ENCODE measurements at places on chromosomes 1 and 21.

DNA sequence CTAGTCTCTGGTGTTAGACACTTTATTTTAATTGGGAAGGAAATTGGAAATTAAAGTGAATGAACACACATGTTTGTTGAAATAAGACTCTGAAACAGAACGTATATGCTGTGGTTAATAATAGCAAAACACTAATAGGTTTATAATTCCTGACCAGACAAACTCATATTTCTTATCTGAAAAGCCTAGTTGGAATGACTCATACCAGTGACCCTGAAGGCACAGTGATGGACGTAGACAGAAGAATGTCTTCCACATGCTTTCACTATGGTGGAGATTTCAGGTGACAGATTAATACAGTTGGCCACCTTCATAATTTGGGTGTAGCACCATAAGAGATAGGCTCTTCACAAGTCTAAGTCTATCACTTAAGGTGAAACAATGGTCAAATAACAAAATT is 83.0 kb upstream of the COL11A1 start:
- no peak for DNase-seq

DNA sequence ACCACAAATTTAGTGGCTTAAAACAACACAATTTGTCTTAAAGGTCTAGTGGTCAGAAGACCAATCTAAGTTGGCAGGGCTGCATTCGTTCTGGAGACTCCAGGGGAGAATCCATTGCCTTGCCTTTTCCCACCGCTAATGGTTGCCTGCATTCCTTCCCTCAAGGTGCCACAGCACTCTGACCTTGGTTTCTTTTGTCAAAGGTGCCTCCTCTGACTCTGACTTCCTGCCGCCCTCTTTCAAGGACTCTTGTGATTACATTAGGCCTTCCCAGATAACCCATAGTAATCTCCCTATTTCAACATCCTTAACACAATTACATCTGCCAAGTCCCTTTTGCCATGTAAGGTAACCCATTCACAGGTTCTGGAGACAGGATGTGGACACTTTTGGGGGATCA is 145.3 kb downstream of the S1PR1 start:
- no peak for DNase-seq

DNA sequence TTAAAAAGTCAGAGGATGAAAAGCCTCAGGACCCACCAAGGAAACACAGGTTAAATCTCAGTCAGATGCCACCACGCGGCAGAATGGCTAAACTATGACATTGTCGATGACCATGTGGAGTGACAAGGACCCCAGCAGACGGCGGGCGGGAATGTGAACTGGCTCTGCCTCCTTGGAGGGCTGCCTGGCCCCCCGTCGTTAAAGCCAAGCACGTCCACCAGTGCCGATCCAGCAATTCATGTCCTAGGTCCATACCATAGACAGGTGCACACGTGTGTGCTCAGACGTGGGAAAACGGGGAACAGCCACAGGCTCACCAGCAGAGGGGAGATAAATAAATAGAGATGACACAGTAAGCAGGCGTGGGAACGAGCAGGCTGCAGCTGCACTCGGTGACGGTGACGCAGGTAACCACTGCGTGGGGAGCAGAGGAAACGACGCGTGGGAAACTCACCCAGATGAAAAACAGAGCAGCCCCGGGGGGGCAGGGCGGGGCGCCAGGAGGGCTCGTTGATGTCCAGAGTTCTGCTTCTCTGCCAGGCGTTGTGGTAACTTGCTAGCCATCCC is 28.3 kb upstream of the PCBP3 start:
- DNase-seq = peak; percentile 92

DNA sequence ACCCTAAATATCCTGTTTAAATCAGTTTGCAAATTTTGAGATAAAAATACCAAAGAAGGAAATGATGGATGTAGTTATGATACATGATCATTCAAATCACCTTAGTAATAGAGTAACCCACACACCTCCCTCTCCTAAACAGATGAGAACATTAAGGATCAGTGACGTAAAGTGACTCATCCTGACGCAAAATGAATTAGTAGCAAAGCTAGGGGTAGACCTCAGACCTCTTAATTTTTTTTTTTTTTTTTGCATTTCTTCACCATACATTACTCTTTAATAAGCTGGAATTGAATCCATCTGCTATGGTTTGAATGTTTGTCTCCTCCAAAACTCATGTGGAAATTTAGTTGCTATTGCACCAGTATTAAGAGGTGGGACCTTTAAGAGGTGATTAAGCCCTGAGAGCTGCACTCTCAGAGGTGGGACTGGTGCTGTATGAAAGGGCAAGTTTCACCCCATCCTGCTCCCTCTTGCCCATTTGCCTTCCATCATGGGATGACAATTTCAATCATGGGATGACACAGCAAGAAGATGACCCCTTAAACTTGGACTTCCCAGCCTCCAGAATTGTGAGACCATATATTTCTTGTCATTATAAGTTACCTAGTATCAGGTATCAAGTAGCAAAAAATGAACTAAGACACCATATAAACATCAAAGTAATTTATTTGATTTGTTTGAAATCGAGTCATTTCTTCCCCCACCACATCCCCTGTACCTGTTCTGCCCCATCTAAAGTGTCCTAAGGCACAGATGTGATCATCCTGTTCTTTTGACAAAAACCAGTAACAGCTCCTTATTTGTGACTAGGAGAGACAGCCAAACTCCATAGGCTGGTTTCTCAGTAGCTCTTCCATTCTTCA is 114.6 kb upstream of the DUSP10 start:
- no peak for DNase-seq

DNA sequence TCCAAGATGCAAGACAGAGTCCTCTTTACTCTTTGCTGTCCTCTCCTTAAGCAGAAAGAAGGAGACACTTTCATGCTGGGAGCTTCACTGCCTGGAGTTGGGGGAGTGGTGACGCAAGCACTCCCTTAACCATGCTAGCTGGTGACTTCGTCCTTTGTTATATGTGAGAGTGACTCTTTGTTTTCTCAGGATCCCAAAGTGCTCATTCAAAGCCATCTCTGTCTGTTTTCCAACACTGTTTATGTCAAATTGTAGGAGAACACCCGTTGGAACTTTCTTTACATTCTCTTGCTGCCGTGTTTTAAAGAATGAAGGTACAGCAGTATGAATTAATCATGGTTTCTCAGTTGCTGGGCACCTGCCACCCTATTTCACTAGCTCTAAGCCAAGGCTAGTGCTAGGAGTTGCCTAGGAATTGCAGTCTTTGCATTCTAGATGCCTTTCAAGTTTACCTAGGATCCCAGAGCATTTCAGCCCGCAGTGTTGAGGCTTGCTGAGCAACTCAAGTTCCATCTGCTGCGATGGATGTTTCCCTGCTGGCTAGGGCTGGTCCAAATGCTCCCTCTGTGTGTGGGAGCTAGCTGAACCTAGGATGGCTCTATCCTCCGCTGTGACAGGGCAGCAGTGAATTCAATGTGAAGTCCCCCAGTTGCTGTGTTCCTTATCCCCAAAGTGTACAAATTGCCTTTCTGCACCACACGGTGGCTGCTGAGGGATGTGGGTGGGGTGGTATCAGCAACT is 82.6 kb upstream of the GPR52 start:
- DNase-seq = no peak

DNA sequence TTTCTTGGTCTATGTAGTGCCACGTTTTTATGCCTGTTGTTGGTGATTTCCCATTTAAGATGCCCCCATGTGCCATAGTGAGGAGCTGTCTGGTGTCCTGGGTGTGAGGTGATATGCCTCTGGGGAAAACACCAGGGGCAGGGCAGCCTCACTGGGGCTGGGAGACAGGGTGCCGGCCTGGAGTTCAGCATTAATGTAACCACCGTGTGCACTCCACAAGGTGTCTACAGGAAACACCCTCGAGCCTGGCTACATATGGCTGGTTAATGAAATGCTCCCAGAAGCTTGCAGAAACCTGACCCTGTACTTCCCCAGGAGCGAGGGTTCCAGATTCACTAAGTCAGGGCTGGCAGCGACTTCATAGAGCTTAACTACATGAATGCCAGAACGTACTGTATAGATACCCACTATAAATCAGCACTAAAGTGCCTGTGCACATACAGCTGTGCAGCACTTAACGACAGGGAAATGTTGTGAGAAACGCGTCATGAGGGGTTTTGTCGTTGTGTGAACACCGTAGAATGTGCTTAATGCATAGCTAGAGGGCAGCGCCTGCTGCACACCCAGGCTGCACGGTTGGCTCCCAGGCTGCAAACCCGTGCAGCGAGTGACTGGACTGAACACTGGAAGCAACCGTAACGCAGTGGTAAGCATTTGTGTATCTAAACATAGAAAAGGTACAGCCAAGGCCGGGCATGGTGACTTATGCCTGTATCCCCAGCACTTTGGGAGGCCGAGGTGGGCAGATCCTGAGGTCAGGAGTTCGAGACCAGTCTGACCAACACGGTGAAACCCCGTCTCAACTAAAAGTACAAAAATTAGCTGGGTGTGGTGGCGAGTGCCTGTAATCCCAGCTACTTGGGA is 10.4 kb downstream of the TFF2 start:
- DNase-seq = no peak

- peak; percentile 39 for DNase-seq
Observed at GRCh38 chr1:154325583-154326545, 539 bp downstream of the ATP8B2 start.

GRCh38 chr1:211326528-211327345 is at the start of gene TRAF5:
TRAF5 (plus strand) TSS chr1:211326833; CDS start chr1:211353240, 26,407 bp downstream.
- DNase-seq = peak; percentile 41

DNA sequence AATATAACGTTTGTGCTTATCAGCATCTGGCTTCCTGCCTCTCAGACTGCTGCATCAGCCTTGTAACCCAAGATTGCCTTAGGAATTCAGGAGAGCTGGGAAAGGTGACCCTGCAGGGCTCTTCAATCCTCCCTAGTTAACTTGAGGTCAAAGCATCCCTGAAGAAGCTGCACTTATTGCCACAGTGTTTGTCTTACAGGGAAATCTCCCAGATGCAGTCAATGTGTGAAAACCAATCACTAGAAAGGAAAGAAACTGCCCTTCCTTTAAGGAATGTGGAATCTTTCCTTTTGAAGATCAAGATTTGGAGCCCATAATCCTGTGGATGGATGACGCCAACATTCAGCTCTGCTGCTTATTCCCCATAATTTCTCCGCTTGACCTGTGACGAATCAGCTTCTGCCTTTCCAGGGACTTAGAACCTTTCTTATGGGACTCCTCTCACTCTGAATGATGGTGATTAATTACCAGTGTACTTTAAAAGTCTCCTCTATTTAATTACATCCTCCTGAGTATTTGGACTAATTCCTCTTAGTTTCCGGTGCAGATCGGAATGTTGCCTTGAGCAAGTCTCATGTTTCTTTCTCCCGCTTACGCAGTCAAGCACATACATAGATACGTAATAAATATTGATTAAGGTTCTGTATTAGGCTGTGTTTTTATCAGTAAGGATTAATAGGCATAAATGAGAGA is 14.4 kb downstream of the ADAMTS5 start:
- DNase-seq = no peak

DNA sequence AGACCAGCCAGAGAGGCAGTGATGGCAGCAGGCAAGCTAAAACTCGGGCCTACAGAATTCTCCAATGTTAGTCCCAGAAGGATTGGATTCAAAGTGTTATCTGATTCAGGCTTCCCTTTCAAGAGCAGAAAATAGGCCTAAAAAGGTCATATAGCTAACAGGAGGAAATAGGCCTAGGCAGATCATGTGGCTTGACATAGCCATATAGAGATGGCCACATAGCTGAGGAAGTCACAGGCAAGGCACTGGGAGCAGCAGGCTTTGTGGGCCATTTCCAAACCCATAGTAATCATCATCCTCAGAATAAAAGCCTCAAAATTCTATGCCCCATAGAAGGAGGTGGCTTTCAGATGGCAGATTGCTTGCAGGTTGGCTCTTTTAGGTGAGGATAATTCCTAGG is 29.0 kb upstream of the LMO4 start:
- no peak for DNase-seq

GRCh38 chr1:38064197-38064903 is 17.8 kb upstream of the POU3F1 start:
- DNase-seq = no peak

DNA sequence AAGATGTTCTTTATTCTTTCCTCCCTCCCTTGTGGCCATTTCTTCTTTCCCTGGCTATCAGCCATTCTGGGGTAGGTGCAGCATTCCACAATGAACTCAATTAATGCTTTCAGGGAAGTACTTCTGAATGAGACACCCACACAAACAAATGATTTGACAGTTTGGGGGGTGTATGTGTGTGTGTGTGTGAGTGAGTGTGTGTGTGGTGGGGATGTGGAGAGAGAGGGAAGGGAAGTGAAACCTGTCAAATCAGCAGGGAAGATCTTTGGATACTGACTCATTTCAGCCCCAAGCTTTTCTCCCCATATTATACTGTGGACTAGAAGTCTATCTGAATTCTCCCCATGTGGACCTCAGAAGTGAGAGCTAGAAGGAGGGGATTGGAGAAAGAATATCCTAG is 154.9 kb upstream of the CD34 start:
- peak; percentile 36 for DNase-seq

- peak; percentile 38 for DNase-seq
Observed at GRCh38 chr1:161185732-161186311, 8.5 kb upstream of the B4GALT3 start.

GRCh38 chr1:38918568-38918967 is 23.1 kb downstream of the RHBDL2 start:
- no peak for DNase-seq

GRCh38 chr1:175168782-175169181 is 23.8 kb downstream of the KIAA0040 start:
- DNase-seq = no peak

GRCh38 chr1:239718997-239719628 is 332.7 kb downstream of the CHRM3 start:
- DNase-seq = no peak
